Activated CD4-positive, alpha-beta T cell treated with anti-CD3 and anti-CD28 coated beads, Interleukin-2, amount 10 ng/mL, durations not matched to agents 24 days and 14 days (primary cell): ENCODE measurements at places on chromosomes 4 and X. TPM values are rescaled to one million over a fixed set of nuclear protein-coding genes. Genes with fewer than 3 reads are reported as not detected.

AIFM1 gene
- total RNA-seq = 44.4 and 47.7 TPM in 2 replicates

MSN gene
- total RNA-seq = 480 and 482 TPM in 2 replicates

GUCY1B1 gene
- total RNA-seq = 0.37 and 0.66 TPM in 2 replicates

RGN gene
- total RNA-seq = not detected in 2 replicates

ADAMTS3 gene
- total RNA-seq = not detected in 2 replicates

NPY2R gene
- total RNA-seq = not detected in 2 replicates

CYTL1 gene
- total RNA-seq = not detected in 2 replicates
